OCI-M1 (cell line): ENCODE measurements at places on chromosomes 5 and 9.
A peak's percentile ranks its signal among the peaks of the same experiment; 100 is the strongest.

DNA sequence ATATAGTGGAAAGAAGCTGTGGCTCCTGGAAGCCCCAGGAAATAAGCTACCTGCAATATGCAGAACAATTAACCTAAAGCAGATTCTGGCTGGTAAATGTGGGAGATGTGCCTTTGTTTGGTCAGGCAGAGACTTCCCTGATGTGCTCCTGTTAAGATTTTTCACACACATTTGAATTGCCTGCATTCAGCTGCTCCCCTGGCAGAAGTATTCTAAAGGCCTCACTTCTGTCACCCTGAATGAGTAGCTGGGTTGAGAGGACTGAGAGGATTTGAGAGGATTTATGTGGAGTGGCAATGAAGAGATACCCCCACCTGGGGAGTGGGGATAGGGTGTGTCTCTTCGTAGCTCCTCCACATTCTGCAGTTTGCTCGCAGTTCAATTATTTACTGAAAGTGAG lies 130.5 kb downstream of the ST8SIA4 start:
- DNase-seq, result no peak

DNA sequence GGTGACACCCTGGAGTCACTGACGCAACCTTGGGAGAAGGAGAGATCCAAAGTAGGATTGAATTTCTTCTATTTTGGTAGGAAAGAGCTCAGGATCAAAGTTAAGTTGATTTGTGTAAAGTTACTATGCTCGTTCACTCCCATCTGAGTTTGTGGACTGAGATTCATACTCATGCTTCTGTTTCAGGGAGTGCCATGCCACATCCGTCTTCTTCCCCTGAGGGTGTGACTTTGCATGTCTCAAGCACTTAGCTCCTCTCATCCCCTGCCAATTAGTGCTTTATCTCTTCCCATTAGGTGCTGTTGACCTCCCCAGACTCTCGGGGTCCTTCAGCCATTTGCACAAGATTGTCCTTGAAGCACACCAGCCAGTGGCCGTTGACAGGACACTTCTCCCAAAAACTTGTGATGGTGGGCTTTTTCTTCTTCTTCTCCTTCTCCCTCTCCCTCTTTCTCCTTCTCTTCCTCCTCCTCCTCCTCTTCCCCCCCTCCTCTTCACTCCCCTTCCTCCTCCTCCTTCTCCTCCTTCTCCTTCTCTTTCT lies 232.2 kb upstream of the KLF4 start:
- DNase-seq, result peak; percentile 17

DNA sequence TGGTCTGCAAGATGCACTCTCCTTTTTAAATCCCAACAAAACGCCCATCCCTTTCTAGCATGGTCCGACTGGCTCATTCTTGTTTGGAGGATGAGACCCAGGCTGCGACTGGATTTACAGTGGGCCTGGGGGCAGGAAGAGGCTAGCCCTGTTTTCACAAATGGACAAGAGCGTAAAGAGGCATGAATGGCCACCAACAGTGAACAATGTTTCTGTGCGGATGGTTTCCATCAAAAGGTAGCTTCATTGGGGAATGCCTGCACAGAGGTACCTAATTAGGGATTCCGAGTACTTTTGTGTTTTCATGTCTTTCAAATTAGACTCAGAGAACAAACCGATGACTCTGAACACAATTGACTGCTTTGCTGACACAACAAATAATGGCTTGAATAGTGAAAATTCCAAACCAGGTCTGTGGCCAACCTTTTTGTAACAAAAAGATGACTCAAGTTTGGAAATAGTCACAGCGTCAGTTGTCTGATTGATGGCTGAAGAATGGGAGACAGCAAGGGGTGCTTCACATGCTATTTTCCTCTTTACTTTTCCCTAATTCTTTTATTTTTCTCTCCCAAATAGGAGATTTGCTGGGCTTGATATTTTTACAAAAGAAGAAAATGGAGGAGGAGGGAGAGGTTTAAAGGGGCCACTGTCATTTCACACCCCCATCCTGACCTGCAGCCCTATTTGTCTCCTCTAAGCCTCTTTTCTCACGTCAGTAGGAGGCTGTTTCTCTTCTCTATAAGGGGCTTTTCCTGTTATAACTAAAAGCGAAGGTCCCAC lies 208.1 kb upstream of the S1PR3 start:
- no peak for DNase-seq

GRCh38 chr5:7930011-7930410 lies 61.1 kb downstream of the MTRR start:
- DNase-seq, result no peak

DNA sequence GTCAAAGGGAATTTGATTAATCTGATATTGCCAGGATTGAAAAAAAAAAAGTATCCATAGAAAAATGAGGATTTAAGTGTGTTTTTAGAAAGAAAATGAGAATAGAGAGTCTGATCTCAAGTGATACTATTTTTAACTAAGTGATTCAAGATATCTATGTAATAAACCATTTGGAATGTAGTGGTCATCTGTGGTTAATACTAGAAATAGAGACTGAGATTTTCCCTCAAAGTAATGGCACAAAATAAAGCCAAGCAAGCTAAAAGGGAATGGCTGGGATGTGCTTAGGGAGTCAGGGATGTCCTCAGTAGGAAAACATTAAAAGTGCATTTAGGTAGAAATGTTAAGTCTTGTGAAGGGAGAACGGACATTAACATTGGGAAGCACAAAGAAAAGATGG lies 90.6 kb downstream of the FBXO4 start:
- DNase-seq, result no peak

GRCh38 chr5:111744455-111744854 lies 12.5 kb downstream of the NREP start:
- no peak for DNase-seq
